ENCODE measurements at places on chromosomes 5 and 9.

DNA sequence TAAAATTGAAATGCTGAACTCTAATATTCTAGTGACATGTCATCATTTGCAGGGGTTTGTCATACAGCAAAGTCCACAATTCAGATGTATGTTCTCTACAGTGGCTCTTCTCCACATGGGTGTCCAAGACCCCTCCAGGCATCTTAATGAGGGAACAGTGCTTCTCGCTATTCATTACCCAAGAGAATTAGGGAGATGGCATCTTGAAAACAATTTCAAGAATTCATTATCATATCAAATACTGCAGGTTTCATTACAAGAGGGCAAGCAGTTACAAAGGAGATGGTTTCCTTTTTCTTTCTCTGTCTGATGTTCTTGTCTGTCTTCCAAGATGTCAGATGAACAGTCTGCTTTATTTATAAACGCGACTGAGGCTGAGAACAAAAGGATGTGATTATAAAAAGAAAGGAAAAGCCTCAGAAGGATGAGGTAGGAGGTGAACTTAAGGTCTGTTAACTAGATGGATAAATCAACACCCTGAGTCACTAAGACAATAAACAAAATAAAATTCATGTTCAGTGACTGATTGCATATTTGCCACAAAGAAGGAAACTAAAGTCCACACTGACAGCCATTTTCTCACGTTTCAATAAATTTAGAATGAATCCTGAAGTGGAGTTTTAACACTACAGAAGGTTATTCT lies 326.7 kb upstream of the EFNA5 start:
- DNase-seq = no peak

- DNase-seq = no peak
Measured at GRCh38 chr9:132090771-132091170, 11.1 kb upstream of the MED27 start.

- no peak for DNase-seq
Measured at GRCh38 chr9:87569518-87569917, 71.9 kb downstream of the DAPK1 start.

- no peak for DNase-seq
Measured at GRCh38 chr9:107193251-107193650, 89.8 kb upstream of the RAD23B start.

- peak; percentile 51 for DNase-seq
Measured at GRCh38 chr5:116395226-116395625, 179.4 kb downstream of the SEMA6A start.

DNA sequence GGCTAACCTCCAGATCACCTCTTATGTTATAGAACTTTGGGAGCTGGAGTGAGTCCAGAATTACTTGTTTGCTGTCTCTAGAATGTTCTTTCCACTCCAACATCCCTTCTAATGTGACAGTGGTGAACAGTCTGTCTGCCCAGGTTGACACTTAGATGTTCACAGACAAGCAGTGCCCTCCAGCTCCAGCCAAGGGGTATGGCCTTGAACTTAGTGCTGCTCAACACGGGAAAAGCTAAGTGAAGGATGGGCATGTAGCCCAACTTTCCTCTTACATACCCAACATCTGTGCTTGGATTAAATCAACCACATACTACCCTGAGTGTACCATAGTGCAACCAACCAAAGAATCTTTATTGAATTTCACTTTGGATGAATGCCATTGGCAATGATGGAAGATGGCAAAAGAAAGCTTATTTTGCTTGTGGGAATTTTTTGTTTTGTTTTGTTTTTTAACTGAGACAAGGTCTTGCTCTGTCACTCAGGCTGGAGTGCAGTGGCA lies 201.2 kb downstream of the NXNL2 start:
- DNase-seq = no peak

GRCh38 chr5:37189355-37189754 lies 59.8 kb downstream of the CPLANE1 start:
- no peak for DNase-seq

DNA sequence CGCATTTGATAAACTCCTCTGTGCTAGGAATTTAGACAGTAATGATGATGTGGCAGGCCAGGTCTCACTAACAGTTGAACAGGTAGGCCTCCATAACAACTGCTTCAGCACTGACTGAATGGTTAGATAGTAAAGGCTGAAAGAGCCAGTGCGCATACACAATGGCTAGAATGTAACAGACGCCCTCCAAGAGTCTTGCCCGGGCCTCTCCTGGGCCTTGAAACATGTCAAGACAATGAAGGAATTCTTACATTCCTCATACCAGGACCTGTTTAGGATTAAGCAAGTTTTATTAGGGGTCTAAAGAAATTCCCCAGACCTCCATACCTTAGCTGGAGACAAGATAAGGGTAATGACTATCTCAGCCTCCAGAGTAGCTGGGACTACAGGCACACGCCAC lies 6.7 kb upstream of the BICD2 start:
- DNase-seq = no peak

- no peak for DNase-seq
Measured at GRCh38 chr9:35556776-35557175, 48.3 kb upstream of the TESK1 start.

DNA sequence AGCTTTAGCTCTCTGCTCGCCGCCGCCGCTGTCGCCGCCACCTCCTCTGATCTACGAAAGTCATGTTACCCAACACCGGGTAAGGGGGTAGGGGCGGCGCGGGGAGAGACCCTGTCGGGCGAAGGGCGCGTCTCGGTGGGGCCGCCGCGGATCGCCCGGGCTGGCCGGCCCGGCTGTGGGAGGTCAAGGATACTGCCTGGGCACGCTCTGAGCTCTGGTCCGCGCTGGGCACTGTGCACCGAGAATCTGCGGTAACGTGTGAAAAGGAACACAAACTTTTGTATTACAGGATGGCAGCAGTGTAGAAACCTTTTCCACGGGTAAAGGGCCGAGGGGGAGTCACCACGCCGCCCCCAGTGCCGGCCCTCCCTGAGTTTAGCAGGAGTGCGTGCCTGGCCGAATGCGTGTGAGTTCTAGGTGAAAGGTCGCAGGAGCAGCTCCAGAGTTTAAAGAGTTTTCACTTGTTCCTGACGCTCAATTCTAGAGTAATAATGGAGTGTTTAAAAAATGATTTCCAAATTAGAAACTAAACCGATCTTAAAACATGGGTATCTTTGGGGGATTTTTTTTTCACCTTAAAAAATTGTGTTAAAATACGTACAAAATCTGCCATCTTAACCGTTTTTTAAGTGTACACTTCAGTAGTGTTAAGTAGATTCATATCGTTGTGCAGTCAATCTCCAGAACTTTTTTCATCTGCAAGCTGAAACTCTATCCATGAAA lies at the start of gene HSDL2:
HSDL2 (plus strand) TSS at position 7 of the 723 bp plus-strand sequence; CDS start at position 63, 56 bp downstream.
- DNase-seq = no peak

- DNase-seq = peak; percentile 20
Measured at GRCh38 chr5:124438903-124439281, 307.5 kb downstream of the ZNF608 start.

DNA sequence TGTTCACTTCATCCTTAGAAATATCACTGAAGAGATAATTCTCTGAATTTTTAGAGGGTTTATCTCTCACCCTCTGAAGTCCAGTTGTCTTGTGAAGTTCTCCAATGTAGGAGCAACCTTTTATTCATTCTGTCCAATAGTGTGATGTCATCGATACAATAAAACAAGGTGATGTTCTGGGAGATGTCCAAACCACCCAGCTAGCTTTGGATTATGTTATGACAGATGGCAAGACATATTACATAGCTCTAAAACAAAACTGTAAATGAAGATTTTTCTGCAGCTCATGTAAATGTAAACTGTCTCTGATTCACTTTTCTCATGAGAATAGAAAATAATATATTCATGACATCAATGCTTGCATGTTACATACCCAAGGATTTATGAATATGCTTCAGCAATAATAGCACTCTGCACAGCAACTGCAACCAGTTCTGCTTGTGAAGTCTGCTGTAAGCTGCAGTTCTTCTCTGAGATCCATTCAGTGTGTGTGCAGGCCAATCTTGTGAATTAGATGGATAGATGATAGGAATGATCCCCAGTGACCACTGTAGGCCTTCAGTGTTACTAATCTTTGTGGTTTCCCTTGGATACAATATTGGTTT lies 172.6 kb upstream of the CDH12 start:
- DNase-seq = no peak

GRCh38 chr9:87181670-87182069 lies 234.4 kb upstream of the GAS1 start:
- DNase-seq = no peak

DNA sequence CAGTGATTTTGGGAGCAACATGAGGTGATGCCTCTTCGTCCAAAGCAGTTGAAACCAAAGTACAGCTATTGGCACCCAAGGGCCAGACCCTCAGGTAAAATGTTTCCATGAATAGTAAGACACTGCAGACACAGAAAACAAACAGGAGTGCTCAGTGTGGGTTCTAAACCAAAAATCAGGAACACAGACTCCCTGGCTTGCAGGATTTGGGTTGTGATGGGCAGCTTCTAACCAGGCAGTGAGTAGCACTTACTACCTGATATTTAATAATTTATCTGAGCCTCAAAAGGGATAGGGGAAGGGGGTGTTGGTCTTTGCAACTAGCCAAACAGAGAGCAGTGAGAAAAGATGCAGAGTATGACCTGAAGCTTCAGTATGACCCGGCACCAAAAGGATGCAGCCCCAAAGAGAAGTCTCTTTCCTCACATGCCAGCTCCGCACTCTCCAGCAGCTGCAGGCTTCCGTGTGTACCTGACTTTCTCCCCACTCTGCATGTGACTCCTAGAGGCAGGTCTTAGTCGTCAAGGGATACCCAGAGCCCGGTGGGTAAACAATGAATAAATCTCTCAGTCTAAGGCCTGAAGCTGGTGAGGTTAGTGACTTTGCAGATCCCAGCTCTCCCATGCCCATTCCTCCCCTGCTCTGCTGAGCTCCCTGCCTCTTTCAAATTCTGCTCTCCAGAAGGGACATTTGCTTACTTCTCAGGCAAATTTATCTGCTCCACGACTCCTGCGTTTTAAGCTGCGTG lies 105.4 kb upstream of the SPOCK1 start:
- DNase-seq = no peak

DNA sequence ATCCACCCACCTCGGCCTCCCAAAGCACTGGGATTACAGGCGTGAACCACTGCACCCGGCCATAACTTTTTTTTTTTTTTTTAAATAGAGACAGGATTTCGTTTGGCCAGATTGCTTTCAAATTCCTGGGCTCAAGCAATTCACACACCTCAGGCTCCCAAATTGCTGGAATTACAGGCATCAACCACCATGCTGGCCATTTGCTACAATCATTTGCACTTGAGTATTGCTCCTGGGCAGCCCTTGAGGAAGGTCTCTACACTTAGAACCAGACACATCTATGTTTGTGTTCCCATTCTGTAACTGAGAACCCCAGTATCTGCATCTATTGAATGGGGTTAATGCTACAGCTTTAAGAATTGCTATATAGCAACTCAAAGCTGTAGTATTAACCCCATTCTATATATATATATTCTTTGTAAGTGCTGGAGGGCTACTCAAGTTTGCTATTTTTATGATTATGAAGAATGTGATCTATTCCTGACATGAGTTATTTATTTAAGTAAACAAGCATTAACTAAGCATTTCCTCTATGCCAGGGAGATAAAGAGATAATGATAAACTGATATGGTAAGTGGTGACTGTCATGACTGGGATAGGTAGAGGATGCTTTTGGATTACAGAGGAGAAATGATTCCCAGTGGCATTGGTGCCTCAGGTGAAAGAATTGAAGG lies 496.5 kb upstream of the TNC start:
- no peak for DNase-seq

DNA sequence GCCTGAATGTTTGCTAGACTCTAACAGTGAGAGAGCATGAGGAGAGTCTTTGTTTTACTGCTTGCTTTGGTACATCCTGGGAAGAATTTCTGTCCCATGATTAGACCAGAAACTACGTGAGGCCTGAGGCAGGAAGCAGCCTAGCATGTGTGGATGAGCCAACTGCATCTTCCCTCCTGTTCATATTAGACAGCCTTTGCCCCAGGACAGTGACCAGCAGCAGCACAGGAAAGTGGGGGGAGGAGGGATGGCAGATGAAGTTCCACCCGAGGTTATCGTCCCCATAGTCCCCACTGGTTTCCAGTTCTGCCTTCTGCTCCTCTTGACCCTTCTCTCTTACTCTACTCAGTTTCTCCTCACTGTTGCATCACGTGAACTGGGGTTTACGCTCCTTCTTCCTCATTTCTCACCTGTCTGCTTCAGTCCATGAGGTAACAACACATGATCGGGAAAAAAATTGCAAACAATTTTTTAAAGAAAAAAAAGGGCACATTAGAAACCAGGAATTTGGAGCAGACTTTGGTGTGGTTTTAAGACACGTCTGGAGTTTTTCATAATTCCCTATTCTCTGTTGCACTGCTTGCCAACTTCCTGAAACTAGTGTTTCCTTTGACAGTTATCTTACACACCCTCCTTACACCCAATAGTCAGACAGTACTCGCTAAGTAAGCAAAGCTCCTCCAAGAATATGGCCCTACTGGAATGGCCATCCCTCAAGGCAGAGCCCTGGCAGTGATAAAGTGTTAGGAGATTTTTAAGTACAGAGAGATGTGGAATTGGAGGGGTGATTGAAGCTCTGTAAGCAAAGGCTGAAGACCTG lies 84.1 kb downstream of the SNX18 start:
- no peak for DNase-seq

- DNase-seq = no peak
Measured at GRCh38 chr9:129834489-129835127, 467 bp downstream of the C9orf78 start.

- DNase-seq = no peak
Measured at GRCh38 chr9:126624912-126625311, 11.2 kb downstream of the LMX1B start.

DNA sequence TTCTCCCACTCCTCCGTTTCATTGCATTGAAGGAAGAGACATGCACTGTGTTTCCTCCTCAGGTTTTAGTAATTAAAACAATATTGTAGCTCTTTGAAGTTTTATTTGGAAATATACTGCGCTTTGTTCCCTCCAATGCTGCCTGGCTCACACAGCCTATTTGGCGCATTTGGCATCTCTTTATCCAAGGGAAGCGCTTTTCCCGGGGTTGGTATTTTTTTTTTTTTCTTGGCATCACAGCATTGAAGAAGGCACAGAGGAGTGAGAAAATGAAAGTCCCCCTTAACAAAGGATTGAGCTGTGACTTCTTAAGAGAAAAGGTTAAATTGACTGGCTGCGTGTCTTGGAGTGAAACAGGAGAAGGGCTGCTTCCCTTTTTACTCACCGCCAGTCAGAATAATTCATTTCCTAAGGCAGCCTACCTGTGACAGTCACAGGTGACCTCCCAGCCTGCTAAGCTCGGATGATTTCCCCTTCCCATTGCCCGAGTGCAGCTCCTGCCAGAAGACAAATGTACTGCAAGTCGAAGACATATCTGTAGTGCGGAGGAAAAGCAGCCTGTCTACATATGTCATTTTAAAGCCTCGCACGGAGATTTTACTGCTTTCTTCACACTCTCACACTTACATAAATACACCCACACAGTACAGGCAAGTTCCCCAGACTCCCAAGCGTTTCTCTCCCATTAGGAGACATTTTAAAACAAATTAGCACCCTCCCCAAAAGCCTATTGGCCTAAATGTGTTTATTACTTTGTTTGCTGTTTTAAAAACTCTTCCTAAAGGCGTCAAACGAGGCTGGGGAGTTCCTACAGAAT lies 665.5 kb upstream of the ZNF608 start:
- no peak for DNase-seq

DNA sequence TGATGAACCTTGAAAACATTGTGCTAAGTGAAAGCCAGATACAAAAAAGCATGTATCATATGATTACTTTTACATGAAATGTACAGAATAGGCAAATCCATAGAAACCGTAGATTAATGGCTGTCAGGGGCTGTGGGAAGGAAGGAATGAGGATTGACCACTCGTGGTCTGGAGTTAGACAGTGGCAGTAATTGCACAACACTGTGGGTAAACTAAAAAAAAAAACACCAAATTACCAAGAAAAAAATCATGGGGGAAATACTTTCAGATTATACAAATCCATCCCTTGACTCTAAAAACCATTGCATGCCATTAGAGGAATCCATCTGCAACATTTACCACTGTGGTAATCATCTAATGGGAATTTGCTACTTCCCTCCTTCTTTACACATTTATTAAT lies 140.0 kb downstream of the SIL1 start:
- no peak for DNase-seq
